ENCODE measurements at places on chromosomes 2 and 18.

GRCh38 chr2:173962583-173963110, 2.5 kb downstream of the SP3 start:
- DNase-seq = no peak

- no peak for DNase-seq
Measured at GRCh38 chr18:31424383-31424988, 23.1 kb upstream of the DSG3 start.

DNA sequence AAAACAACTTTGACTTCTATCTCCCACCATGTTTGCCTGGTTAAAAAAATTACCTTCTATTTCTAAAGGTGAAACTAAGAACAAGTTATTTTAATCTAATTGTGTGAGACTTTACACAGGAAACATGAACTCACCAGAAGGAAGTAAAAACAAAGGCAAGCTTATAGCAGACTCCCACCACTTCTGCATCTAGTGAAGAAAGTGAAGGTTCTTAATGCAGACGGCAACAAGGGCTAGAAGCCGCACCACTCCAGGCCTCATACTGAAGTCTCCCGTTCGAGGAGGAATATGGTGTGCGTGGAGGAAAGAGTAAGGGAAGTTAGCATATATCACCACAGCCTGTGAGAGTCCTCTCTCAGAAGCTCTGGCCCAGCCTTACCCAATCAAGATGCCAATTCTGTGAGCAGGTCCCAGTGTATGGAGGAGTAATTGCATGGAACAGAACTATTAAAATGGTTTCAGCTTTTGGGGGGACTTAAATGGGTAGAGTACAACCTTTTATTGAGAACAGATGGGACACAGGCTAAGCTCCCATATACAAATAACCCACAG, 958.7 kb downstream of the BCL11A start:
- DNase-seq = no peak

- DNase-seq = no peak
Measured at GRCh38 chr18:41690332-41691127, 264.5 kb upstream of the PIK3C3 start.

- DNase-seq = no peak
Measured at GRCh38 chr2:15725101-15725781, 133.6 kb downstream of the DDX1 start.

- DNase-seq = no peak
Measured at GRCh38 chr2:54514822-54515569, 58.9 kb downstream of the SPTBN1 start.

- no peak for DNase-seq
Measured at GRCh38 chr2:205848601-205849000, 166.3 kb downstream of the NRP2 start.

DNA sequence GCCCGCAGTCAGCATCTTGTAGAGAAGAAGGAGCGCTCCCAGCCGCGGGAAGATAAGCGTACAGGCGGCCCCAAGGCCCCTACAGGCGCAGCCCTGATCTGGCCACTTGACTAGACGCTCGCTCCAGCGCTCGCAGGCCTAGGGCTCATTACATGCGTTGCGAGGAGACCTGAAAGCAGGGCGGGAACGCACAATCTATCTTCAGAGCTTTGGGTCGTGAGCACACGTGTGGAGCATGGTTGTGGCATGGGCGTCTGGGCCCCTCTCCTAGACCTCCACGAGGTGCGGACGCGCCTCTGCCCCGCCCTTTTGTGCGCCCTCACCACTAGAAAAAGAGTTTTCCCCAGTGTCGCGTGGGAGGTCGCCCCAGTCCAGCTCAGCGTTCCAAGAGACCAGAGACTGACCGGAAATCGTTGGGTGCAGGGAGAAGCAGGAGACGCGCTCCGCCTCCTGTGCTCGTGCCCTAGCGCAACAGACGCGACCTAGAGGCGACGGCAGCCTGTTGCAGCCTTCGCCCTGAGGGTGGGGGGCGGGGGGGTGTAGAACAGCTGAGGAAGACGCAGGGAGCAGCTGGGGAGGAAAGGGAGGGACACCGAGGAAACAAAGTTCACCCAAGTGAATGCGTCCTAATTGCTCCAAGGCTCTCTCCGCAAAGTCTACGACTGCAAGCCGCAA, 12.6 kb downstream of the NR4A2 start:
- no peak for DNase-seq

DNA sequence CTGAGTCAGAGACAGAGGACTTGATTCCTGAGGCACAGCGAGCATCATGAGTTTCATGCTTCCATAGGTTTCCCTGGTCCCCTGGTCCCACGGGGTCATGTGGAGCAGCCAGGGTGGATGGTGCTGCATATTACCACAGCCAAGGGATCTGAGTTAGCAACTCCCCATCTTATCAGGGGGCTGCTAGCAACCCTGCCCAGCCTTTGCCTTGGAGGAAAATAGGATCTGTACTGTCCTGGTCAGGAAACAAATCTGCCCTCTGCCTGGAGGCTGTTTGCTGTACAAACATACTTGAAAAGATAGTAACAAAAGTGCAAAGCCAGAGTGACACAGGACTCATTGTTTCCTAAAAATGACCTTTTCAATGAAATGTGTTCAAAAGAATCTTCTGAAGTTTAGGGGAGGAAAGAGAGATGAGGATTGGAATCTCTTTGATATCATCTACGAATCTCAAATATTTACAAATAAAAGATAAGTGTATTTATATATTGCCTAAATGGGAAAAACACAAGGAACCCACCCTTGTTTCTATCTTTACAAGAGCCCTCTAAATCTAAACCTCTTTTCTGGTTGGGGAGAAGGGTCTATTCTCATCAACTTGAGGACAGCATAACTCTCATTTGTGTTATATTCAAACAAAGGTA, 194.8 kb downstream of the CD226 start:
- no peak for DNase-seq
